Activated gamma-delta T cell treated with Interleukin-2 at 50 U/mL for 16 hours (primary cell): ENCODE measurements at places on chromosomes 4 and X.

- DNase-seq: no peak
Measured at GRCh38 chr4:87228262-87228860, 7.9 kb upstream of the KLHL8 start.

- DNase-seq: no peak
Measured at GRCh38 chr4:162699629-162700028, 467.1 kb downstream of the NAF1 start.

- no peak for DNase-seq
Measured at GRCh38 chrX:24899391-24899790, 116.4 kb downstream of the ARX start.

GRCh38 chr4:13860126-13860525, 232.6 kb upstream of the BOD1L1 start:
- no peak for DNase-seq

- no peak for DNase-seq
Measured at GRCh38 chrX:67953658-67954057, 409.8 kb downstream of the AR start.

GRCh38 chr4:164011791-164012190, 517.3 kb downstream of the TMA16 start:
- no peak for DNase-seq

- no peak for DNase-seq
Measured at GRCh38 chr4:172691552-172691951, 477.1 kb upstream of the GALNT7 start.

DNA sequence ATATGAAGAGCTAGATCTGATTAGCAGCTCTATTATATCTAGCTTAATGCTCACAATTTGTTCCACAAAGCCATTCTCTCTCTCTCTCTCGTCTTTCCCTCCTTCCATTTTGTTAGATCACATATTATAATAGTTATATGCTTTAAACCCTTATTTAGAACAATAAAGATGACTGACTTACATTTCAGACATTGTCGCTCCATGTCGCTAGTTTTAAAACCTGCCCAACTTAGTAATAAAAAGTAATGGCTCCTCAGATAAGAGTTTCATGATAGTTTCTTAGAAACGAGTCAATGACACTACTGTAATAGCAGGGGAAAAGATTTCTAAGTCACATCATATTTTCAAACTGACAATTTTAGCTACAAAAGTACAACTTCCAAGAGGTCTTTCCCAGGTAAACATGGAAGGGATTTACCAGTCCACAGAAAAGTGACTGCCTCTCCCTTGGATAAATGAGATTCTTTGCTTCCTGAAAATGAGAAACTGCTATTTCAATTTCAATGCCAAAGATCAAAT, 38.5 kb upstream of the YTHDC1 start:
- DNase-seq: no peak

- no peak for DNase-seq
Measured at GRCh38 chr4:188363196-188363595, 224.0 kb downstream of the TRIML1 start.

- DNase-seq: no peak
Measured at GRCh38 chrX:38561951-38562719, 793 bp downstream of the TSPAN7 start.

- no peak for DNase-seq
Measured at GRCh38 chr4:145043306-145043705, 54.7 kb downstream of the ANAPC10 start.

DNA sequence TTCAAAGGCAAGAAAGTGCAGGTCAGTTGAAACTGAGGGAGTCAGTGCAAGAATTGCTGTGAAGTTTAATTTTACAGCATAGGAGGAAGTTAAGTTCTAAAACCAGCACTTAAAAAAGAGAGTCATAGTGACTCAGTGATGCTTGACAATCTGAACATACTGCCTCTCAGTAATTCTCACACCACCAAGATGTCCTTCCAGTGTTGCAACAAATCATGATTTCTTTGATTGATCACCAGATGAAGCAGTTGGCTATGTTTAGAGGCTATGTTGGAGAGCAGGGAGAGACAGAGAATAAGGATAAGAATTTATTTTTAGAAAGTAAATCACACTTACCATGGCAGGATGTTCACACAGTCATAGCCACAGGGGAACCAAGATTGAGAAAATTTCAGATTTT, 13.2 kb downstream of the TRIM2 start:
- DNase-seq: no peak

GRCh38 chr4:2047031-2047660, 12.0 kb upstream of the NAT8L start:
- no peak for DNase-seq

DNA sequence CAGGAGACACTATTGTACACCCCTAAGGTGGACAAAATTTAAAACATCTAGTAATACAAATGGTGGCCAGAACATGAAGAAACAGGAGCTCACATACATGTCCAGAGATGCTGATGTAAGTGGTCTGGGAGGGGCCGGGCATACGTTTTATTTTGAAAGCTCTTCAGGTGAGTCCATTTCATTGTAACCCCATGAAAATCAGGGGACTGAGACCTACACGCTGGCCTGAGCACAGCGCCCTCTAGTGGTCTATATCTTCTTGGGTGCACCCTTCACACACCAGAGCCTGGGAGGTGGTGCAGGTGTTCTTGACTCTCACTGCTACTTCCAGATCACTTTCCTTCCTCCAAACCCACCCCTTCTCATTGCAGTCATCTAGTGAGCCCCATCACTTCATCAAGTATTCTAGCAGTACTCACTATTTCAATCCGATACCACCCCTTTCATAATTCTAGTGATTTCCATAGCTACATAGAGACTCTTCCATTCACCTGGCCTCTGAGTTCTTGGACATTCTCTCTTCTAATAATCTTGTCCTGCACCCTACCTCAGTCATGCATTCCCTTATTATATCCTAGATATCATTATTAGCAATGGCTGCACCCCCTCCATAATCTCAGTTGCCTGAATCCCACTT, 4.3 kb upstream of the TLR6 start:
- DNase-seq: peak; percentile 64

DNA sequence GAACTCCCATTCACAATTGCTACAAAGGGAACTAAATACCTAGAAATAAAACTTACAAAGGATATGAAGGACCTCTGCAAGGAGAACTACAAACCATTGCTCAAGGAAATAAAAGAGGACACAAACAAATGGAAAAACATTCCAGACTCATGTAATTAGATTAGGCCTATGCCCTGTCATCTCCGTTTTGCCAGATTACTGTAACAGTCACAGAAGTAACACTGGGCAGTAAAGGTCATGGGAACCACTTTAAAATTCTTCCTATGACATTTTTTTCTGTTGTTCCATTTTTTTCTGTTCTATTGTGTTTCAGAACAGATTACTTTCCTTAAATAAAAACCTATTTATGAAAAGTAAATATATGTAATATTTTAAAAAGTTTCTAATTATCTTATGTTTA, 199.4 kb upstream of the CENPE start:
- DNase-seq: no peak

- DNase-seq: no peak
Measured at GRCh38 chr4:42615131-42615763, 41.7 kb downstream of the ATP8A1 start.

- DNase-seq: no peak
Measured at GRCh38 chr4:4341861-4342650, 44.8 kb upstream of the NSG1 start.

DNA sequence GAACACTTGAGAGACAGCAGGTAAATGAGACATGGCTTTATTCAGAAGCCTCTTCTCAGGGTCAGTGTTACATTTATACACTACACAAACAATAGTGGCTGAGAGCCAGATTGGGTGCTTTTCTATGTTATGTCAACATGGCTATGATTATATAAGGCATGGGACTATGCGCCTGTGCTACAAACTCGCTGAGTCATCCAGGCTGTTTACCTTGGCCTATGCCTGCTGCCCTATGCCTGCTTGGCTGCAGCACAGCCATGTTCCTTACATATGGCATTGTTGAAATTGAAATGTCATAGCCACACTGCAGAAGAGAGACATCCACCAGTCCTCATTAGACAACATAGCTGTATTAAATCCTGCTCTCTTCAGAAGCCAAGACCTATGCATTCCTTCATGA, 236.3 kb upstream of the NWD2 start:
- no peak for DNase-seq

DNA sequence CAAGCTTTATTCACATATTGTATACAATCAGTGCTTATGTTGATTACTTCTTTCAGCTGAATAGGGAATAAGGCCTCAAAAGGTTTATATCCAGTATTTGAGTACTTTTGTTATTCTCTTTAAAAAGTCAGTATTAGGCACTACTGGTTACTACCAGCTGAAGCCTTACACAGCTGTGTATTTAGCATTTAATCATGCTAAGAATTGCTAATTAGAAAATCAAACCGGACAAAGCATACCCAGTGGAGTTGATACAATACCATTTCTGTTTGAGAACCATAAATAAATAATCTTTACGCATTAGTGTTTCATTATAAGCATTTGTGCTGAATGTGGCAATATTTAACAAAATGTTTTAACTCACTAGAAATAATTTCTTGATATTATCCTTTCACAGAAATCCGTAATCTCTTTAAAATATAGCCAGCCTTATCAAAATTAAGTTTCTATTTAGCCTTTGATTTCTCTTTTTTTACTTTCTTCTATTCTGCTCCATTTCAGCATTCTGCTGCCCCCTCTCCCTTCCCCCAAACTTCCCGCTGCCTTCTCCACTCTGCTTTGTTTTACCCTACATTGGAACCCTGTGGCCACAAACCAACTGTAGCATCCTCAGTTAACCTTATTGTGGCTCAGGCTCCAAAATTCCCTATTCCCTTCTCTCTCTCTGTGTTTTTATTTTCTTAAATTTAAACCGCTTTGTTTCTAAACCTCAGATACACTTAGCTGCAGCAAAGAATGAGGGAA, 37.8 kb downstream of the UGT8 start:
- no peak for DNase-seq

DNA sequence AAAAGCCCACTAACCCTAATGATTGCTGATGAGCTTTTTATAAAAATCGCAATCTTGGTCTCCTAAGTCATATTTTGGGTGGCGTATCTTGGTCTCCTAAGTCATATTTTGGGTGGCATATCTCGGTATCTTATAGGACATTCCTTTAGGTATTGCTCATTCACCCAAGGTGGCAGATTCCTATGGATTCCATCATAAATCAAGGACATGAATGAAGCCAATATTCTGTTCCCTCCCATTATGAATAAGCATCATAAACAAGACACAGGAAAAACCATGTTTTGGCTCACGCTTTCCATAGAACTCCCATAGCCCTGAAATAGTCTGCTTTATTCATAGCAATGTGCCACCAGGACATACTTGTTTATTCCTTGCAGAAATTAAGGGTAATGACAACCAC, 95.0 kb upstream of the CD99 start:
- no peak for DNase-seq

GRCh38 chr4:78222575-78223186, 165.6 kb downstream of the FRAS1 start:
- no peak for DNase-seq

- no peak for DNase-seq
Measured at GRCh38 chr4:27094783-27095182, 234.1 kb downstream of the STIM2 start.

DNA sequence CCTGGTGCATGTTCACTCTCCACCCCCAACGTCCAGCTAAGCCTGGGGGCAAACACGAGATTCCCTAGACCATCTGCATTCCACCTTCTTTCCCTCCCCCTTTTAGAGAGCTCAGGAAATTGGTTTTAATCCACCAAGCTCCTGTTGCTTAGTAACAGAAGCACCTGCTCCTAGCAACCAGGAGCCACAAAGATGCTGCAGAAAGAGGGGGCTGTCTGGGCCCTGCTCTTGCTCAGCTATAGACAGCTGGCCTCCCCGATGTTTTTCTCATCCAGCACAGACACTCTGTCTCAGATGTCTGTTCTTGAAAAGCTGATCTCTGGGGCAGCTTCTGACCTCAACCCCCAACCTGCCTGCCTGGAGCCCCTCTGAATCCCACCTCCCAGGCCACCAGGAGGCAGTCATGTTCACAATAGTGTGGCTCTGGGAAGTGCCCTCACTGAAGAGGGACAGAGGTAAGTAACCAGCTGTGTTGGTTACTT, 71.5 kb downstream of the SLC16A2 start:
- DNase-seq: no peak

- DNase-seq: no peak
Measured at GRCh38 chr4:75722417-75722816, 2.0 kb upstream of the USO1 start.

- no peak for DNase-seq
Measured at GRCh38 chr4:153207567-153207966, 3.3 kb downstream of the TRIM2 start.

DNA sequence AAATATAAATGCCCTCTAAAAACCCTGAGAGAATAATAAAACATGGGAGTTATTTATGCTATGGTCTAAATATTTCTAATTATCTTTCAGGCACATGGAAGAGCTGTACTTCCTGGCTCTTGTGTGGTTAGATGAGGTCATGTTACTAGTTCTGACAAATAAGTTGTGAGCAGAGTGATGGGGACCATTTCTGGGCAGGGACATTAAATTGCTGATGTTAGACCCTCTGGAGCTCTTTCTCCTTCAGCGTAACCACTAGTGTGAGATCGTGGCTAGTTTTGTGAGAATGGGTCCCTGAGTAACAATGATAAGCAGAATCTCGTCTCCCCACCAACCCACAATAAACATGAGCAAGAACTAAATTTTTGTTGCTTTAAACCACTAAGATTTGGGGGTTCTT, 108.0 kb downstream of the MAML3 start:
- no peak for DNase-seq

DNA sequence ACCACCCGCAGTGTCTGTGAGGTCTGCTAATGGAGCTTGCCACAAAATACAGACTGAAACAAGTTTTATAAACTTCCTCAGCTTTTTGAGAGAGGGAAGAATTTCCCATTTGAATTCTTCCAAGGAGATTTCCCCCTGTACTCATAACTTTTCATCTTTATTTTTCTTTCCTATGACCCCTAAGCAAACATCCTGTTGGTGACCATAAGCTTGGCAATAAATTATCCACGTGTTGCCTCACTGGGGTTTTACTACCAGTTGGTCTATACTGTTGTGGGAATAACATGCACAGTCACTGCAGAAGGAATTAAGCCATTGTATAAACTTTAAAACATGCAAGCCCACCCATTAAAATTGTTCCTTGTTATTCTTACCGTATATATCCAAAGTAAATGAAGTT, 86.2 kb downstream of the SLC39A8 start:
- no peak for DNase-seq

DNA sequence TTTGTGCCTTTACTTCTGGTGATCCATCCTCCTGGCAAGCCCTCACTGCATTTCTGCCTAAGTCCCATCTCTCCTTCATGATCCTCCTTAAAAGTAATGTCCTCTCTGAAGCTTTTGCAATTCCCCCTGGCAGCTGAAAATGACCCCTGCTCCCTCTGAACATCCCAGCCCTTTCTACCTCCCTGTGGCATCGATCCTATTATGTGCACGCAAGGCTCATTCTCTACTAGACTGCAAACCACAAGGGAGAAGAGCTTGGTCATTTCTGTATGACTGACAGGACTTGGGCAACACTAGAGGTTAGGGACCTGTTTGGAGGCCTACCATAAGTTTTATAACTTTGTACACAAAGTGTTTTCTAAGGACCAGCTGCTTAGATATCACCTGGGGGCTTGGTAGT, 50.8 kb upstream of the RAP2C start:
- DNase-seq: no peak

- no peak for DNase-seq
Measured at GRCh38 chr4:106032851-106033286, 137.6 kb downstream of the NPNT start.
